ENCODE measurements at places on chromosomes 7 and 10. TPM values are rescaled to one million over a fixed set of nuclear protein-coding genes. Genes with fewer than 3 reads are reported as not detected.

The ASZ1 gene
- total RNA-seq, result not detected

The LAMTOR4 gene
- 120 TPM for total RNA-seq

The GRID1 gene
- total RNA-seq, result 1.1 TPM

The GRM3 gene
- total RNA-seq, result not detected

The PROSER2 gene
- 12.8 TPM for total RNA-seq
